Activated T-cell treated with anti-CD3 and anti-CD28 coated beads, Interleukin-2, amount 50 U/mL, for 72 hours (primary cell): ENCODE measurements at places on chromosomes 2 and 18.

DNA sequence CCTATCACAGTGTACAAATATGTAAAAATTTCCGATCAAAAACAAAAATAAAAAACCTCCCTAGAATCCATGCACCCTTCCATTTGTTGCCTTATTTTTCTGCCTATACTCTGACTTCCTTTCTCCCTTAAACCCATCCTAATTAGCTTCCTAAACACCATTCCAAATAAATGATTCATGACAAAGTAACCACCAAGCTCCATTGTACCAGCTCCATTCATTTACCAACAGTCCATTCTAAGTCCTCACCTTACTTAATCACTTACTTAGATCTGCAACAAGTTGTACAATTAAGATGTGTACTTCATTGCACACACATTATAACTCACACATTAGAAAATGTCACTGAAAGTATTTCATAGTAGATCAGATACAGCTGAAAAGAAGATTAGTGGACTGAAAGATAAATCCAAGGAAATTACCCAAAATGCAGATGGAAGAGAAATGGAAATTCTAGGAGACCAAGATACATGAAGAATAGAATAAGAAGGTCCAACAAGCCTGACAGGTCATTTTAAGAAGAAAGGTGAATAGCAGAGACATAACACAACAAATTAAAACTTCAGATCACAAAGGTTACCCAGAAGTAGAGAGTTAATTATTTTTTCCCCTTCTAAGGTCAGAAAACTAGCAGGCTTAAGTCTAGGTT, 154.6 kb downstream of the DYM start:
- no peak for DNase-seq

- no peak for DNase-seq
These were observed 152.5 kb downstream of the CYP26B1 start for GRCh38 chr2:71995067-71995665.

DNA sequence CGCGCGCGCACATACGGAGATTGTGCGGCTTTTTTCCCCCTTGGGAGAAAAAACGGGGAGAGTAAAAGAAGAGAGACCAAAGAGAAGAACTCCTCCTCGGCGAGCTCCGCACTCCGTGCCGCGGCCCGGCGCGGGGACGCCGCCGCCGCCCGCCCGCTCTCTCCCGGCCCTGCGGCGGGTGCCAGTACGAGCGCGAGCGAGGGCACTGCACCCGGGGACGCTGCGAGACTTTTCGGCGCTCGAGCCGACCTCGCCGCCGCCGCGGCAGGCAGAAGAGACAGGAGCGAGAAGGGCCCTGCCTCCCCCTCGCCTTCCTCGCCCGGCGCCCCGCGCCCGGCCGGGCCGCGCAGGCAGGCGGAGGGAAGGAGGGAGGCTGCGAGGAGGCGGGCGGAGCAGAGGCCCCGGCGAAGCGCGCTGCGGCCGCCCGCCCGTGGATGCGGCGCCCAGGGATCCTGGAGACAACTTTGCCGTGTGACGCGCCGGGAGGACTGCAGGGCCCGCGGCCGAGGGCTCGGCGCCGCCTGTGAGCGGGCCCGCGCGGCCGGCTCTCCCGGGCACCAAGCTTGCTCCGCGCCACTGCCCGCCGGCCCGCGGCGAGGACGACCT, 857 bp upstream of the INHBB start:
- DNase-seq: peak; percentile 21

GRCh38 chr2:197007716-197008628, 81.5 kb upstream of the PGAP1 start:
- no peak for DNase-seq

- peak; percentile 19 for DNase-seq
These were observed 690 bp downstream of the SDC1 start for GRCh38 chr2:20224164-20224715.

DNA sequence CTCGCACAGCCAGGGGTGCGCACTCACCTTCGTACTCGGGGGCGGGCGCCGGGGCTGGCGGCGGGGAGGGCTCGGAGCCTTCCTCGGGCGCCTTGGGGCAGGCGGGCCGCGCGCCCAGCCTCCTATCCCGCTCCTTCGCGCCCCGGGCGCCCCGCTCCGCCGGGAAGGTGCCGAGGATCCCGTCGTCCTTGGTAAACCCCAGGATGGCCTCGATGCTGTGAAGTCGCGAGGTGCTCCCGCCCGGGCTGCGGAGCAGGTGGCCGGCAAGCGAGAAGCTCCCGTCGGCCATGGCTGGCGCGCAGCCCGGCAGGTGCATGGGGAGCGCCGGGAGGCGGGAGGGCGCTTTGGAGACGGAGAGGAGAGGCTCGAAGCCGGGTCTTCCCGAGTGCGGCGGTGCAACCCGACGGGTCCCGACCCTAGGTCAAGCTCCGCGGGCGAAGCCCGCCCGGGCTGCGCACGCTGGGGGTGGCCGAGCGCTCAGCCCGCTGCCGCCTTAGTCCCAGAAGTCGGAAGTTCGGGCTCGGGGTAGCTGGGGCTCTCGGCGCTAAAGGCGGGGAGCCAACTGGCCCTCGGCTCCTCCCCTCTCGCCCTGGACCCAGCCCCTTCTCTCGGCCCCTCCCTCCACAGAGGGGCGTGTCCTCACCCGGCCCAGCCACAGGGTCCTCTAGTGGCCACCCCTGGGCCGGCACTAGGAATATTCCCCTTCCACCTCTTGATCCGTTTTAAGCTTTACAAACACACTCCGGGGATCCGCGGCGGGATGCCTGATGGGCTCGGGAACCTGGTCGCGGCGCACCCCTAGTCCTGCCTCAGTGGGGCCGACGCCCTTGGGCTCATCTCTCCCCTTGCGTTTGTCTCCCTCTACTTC, at the start of gene RAX:
RAX (minus strand) TSS at position 564 of the 868 bp plus-strand sequence; CDS start at position 316, 248 bp downstream.
- peak; percentile 51 for DNase-seq

GRCh38 chr18:9542924-9543323, 67.6 kb downstream of the RALBP1 start:
- DNase-seq: no peak

GRCh38 chr2:166137331-166137730, 9.5 kb upstream of the SCN1A start:
- DNase-seq: no peak

DNA sequence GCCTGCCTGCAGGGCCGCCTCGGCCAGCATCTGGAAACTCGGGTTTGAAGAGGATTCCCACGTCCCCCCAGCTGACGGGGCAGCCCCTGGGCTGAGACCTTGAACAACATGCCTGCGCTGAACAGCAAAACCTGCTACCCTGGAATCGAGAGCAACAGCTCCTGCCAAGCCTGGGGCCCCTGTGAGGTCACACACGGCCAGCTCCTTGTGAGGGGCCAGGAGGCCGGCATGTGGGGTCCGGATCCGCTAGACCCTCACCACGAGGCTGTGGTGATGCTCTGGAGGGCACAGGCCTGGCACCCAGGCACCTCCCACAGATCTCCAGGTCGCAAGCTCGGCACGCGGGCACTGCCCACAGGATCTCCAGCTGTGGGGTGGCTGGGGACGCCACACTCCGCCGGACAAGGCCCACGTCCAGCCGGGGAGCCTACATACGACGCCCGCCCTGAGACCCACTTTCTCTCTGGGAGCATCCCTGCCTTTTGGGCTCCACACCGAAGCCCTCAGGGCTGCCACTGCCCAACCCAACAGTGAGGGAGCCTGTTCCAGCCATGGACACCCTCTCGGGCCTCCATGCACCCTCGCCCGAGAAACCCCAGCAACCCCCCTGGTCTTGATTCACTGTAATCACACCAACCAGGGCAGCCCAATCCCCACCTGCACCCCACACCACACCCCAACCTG, 34.1 kb downstream of the SLC66A2 start:
- DNase-seq: no peak

DNA sequence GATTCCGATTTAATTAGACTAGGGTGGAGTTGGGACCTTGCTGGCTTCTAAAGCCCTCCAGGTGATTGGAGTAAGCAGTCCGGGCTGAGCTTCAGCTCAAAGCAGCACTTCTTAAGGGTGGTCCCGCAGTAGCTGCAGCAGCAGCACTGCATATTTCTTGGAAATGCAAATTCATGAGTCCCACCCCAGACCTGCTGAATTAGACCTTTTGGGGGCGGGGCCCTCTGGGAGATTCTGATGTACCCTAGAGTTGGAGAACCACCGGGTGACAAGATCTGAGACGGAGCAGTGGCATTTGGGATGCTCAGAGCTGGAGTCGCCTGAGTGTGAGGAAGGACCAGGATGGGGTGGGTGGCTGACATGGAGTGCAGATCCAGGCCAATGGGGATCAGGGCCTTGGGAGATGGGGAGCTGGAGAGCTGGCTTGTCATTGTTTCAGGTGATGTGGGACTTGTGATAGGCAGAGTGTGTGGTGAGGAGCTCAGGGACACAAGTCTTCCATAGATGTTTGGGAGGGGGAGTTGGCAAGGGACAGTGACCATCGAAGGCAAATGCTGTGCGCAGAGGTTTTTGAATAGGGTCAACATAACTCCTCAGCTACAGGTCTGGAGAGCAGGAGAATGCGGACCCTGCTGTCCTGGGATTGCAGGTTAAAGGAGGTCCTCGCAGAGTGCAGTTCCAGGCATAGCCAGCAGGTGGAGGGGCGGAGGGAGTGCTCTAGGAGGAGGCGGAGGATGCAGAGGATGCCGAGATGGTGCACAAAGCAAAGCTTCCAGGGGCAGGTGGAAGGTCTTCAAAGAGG, 130.9 kb upstream of the RAB12 start:
- DNase-seq: peak; percentile 65

DNA sequence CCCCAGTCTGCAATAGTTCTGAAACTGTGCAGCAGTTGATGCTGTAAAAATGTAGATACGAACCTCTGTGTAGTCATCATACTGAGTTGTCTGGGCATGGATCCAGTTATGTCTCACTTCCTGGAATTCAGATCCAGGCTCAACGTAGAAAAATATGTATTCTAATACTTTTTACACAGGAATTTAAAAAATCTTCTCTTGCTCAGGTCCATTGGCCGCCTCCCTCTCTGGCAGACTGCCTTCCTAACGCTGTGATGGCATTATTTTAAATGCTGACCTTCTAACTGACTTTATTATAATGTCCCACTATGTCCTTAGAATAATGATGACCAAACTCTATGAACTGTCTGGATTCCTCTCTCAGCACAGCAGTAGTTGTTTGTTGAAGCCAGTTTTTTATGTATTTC, 119.6 kb downstream of the FEZ2 start:
- no peak for DNase-seq

DNA sequence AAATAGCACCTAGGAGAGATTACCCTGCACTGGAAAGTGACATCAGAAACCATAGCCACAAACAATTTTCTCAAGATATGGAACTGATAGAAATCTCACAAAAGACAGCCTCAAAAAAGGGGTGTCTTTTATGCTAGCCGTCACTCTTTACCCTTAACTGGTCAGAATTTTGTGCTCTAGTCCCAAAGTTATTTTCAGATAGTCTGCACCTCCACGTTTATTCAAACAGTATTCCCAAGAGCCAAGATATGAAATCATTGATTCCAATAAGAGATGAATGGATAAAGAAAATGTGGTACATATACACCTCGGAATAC, 23.5 kb upstream of the PMAIP1 start:
- no peak for DNase-seq

DNA sequence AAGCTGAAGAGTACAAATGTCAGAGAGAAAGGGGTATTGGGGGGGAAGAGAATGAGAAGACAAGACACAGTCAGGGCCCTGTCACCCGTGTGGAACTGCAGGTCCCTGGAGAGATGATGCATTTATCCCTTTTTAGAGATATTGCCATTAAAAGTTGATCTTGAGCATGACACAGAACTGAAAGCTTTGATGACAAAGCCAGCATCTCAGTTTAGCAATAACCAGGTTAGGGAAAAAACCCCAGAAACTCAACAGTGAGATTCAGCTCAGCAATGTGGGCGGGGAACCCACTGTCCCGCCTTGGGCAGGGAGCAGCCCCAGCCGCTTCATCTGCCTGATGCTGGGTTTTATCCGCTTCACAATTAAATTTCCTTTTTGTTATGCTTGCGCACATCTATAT, 181.1 kb downstream of the NEDD4L start:
- peak; percentile 32 for DNase-seq

- peak; percentile 68 for DNase-seq
These were observed 83.1 kb downstream of the FBXO15 start for GRCh38 chr18:74064510-74064909.

DNA sequence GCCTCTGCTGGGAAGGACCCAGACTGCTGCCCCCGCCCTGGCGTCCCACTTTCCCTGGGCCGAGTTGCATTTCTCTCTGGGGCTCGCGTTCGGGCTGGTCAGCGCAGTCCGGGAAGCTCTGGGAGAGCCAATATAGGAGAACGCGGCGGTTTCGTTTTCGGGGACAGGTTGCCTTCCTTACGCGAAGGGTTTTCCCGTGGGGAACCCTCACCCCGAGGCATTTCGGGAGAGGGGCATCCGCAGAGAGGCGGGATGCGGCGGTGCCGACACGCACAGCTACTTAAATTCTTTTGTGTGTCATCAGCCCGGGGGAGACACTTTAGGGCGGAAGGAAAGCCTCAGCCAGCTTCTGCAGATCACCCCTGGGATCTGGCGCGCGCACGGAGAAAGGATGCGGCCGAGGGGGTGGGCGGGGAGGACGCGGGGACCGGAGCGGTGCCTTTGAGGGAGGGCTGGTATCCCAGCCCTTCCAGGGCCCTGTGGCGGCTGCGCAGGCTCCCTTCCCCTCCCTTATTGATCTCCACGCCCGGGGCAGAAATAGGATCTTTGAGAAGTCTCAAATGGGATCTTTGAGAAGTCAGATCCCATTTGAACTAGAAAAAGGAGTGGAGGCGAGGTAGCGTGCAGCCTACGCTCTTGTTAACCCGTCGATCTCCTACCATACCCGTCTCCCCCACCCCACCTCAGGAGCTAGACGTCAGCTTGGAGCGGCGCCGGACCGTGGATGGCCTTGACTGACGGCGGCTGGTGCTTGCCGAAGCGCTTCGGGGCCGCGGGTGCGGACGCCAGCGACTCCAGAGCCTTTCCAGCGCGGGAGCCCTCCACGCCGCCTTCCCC, 1.2 kb downstream of the GATA6 start:
- no peak for DNase-seq

DNA sequence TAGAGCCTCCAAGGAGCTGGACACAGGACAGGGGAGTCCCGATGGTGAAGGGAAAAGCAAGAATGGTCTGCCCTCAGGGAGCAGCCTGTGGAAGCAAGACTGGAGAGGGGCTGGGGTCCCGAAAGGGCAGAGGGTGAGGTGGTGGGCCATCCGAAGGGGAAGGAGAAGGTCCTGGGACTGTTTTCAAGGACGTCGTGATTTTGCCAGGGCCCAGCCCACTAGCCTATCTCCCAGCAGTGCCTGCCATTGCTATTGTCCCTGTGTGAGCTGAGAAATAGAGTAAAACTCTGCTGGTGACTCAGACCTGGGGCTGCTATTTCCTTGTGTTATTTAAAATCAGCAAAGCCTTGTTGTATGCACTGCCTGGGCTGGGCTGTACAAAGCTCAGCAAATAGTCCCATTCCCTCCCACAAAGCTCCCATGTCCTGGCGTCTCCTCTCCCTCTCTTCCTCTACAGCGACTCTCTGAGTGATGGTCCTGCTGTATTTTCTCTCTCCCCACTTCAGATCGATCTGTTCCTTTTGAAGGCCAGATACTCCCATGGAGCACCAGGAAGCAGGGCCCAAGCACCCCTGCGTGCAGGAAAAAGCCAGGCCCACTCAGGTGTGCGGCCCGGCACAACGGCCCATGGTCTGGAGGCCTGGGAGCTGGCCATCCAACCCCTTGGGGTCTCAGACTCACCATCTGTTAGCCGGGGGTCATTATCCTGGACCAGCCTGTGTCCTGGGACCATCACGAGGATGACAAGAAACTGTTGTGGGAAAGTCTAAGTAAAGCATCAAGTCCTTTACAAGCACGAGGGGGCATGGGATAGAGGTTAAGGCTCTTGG, 65.0 kb upstream of the OTOF start:
- no peak for DNase-seq
